Muscle of arm (tissue), 14 donors: ENCODE measurements at places on chromosomes 3 and 15.

- DNase-seq: no peak
These were observed 712.4 kb downstream of the GRM7 start for GRCh38 chr3:7573330-7573729.

- no peak for DNase-seq
These were observed 72.1 kb upstream of the ITGA11 start for GRCh38 chr15:68503791-68504680.

- DNase-seq: no peak
These were observed 453.0 kb upstream of the DPH6 start for GRCh38 chr15:35998663-35999602.

GRCh38 chr3:114011059-114011797, 45.1 kb downstream of the CCDC191 start:
- DNase-seq: no peak

DNA sequence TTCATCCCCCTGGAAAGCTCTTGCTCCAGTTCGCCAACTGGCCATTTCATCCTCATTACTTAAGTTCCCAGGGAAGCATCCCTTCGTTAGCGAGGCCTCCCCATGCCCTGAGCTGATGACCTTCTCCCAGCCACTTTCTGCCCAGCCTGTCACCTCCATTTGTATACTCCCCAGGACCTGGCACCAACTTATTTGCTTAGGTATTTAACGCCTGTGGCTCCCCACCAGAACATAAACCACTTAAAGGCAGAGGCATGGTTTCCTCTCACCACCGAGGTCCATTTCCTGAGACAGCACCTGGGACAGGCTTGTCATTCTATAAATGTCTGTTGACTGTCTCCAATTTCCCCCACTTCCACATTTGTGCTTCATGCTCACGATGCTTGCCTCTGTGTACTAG, 189.0 kb downstream of the ZNF621 start:
- no peak for DNase-seq
